Right atrium auricular region (tissue), 2 donors: ENCODE measurements at places on chromosomes 6 and 20. TPM values are rescaled to one million over a fixed set of nuclear protein-coding genes. Genes with fewer than 3 reads are reported as not detected.

Gene HLA-DMA
- 9.2 TPM for total RNA-seq

- H3K4me3 ChIP-seq: no peak overlapping the region
- H3K27ac ChIP-seq: no peak overlapping the region
- no peaks in the 10 kb centered on the region for H3K27me3 ChIP-seq
- no peaks in the 10 kb centered on the region for H3K36me3 ChIP-seq
- peaks cover 3% of the 10 kb centered on the region for H3K4me1 ChIP-seq
These were observed 4.8 kb upstream of the MRPS10 start for GRCh38 chr6:42222448-42222847.

DNA sequence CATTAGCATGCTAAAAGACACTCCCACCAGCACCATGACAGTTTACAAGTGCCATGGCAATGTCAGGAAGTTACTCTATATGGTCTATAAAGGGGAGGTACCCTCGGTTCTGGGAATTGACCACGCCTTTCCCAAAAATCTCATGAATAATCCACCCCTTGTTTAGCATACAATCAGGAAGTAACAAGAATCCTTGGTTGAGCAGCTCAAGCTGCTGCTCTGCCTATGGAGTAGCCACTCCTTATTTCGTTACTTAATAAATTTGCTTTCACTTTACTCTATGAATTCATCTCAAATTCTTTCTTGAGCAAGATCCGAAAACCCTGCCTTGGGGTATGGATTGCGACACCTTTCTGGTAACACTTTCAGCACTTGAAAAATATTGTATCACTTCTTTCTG is 243.0 kb downstream of the BMP2 start:
- H3K4me1 ChIP-seq: no peaks in the 10 kb centered on the region
- no peak for DNase-seq
- H3K27me3 ChIP-seq: no peaks in the 10 kb centered on the region
- no peak overlapping the region for H3K27ac ChIP-seq
- no peaks in the 10 kb centered on the region for H3K36me3 ChIP-seq

Gene NRN1
- total RNA-seq: 7.5 TPM

Gene CFAP61
- total RNA-seq: 1.9 TPM

DNA sequence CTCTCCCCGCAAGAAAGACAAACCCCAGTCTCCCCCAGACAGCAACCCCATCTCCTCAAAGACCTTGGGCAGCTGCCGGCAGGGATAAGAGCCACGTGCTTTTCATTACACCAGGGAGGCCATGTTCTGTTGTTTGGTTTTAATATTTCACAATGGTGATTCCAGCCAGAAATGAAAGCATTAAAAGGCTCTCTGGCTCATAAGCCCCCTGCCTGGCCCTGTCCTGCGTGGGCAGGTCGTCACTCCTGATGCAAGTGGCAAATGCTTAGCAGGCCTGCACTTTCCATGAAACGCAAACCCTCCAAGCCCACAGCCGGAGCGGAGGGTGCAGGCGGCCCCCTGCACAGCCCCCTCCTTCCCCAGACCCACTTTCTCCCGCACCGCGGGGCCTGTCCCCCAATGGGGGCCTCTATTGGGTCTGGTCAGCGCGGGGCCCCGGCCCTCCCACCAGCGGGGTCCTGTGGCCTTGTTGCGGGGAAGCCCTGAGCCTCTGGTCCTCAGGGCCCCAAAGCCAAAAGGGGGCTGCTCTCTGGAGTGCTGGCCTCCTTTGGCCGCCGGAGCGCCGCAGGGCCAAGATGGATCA is 77.2 kb downstream of the TMEM242 start:
- H3K27me3 ChIP-seq: no peaks in the 10 kb centered on the region
- no peaks in the 10 kb centered on the region for H3K4me1 ChIP-seq
- no peak overlapping the region for H3K4me3 ChIP-seq
- no peak for DNase-seq
- H3K36me3 ChIP-seq: no peaks in the 10 kb centered on the region
- H3K27ac ChIP-seq: no peak overlapping the region

DNA sequence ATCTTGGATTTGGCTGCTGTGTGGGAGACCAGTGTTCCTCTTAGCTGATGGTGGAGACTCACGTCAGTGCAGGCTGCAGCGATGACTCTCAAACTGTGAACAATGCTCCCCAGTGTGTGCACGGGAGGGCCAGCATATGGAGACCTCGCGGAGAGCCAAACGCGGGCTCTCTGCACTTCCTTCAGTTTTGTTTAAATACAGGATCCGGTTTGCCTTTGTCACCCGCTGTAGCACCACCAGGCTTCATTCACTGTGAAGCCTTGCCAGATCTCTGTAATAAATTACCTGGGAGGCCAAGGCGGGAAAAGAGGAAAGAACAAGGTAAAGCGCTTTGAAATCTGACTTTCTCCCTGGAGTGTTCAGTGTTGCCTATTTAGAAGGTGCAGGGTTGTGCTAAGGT is 30.7 kb upstream of the TMEM14A start:
- H3K4me1 ChIP-seq: peaks cover 7% of the 10 kb centered on the region
- H3K27ac ChIP-seq: no peak overlapping the region
- H3K4me3 ChIP-seq: no peak overlapping the region
- DNase-seq: no peak

- H3K4me3 ChIP-seq: no peak overlapping the region
- no peaks in the 10 kb centered on the region for H3K27me3 ChIP-seq
- H3K36me3 ChIP-seq: no peaks in the 10 kb centered on the region
These were observed 205.9 kb downstream of the ZMYND8 start for GRCh38 chr20:47150403-47151152.

- H3K36me3 ChIP-seq: no peaks in the 10 kb centered on the region
- H3K4me3 ChIP-seq: no peak overlapping the region
- peak; percentile 85 for DNase-seq
- no peaks in the 10 kb centered on the region for H3K27me3 ChIP-seq
- H3K27ac ChIP-seq: peak overlapping the region; percentile 62
- no peaks in the 10 kb centered on the region for H3K4me1 ChIP-seq
These were observed 25.1 kb downstream of the NEDD9 start for GRCh38 chr6:11207199-11207968.

DNA sequence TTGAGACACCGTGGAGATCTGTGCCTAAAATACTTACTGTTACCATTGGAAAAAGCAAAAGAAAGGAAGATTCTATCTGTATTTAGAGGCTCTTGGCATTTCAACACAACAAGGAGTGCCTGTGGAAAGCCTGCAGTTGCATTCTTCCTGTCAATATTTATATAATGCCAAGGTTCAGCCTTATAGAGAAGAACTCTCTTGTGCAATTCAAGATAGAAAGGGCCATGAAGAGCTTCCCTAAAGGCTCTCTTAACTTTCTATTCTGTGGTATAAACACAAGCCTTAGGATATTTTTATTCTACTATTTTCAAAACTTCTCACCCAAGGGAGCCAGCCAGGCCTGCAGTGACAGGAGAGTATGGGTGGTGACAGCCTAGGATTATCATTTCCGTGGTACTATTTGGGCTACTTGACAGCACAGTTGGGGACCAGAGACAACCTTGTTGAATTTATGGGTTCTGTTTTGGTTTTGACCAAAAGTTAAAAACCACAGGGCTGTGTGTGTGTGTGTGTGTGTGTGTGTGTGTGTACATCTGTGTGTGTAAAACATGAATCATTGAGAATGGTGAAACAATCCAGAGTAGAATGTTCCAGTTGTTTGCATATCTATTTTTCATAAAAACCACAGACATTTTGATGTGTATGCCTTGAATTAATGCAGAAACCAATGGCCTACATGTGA is 700.9 kb upstream of the SLC35B3 start:
- no peak overlapping the region for H3K27ac ChIP-seq
- no peaks in the 10 kb centered on the region for H3K4me1 ChIP-seq
- no peak for DNase-seq
- H3K27me3 ChIP-seq: no peaks in the 10 kb centered on the region
- H3K4me3 ChIP-seq: no peak overlapping the region

- H3K27me3 ChIP-seq: no peaks in the 10 kb centered on the region
- H3K36me3 ChIP-seq: no peaks in the 10 kb centered on the region
- H3K4me3 ChIP-seq: peak overlapping the region; percentile 38
- peak overlapping the region; percentile 11 for H3K27ac ChIP-seq
These were observed 120.8 kb downstream of the OR2B2 start for GRCh38 chr6:27791182-27791943.

- no peak overlapping the region for H3K27ac ChIP-seq
- no peaks in the 10 kb centered on the region for H3K4me1 ChIP-seq
- no peaks in the 10 kb centered on the region for H3K36me3 ChIP-seq
- no peak for DNase-seq
These were observed 171.6 kb downstream of the ARID1B start for GRCh38 chr6:156948807-156949206.

DNA sequence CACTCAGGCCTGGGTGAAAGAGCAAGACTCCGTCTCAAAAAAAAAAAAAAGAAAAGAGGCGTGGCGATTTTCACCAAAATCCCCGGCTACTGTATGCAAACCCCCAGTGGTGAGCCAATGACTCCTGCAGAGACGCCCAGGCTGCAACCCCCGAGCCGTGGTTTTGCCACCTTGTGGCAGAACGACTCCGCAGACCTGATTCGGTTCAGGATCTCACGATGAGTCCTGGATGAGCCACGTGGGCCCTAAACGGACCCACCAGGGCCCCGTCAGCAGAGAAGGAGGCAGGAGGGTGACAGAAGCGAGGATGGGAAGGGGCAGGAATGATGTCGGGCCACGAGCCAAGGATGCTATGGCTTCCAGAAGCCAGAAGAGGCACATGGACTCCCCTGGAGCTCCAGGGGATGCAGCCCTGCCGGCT is 42.5 kb downstream of the SLC2A4RG start:
- no peak for DNase-seq
- H3K27ac ChIP-seq: no peak overlapping the region
- H3K4me3 ChIP-seq: no peak overlapping the region
- H3K36me3 ChIP-seq: no peaks in the 10 kb centered on the region

Gene BPIFA1
- not detected for total RNA-seq

- DNase-seq: no peak
- H3K36me3 ChIP-seq: no peaks in the 10 kb centered on the region
- H3K27ac ChIP-seq: peak overlapping the region; percentile 89
- H3K4me3 ChIP-seq: peak overlapping the region; percentile 80
- H3K4me1 ChIP-seq: peaks cover 31% of the 10 kb centered on the region
These were observed 371 bp downstream of the HMGN4 start for GRCh38 chr6:26538572-26538902.

DNA sequence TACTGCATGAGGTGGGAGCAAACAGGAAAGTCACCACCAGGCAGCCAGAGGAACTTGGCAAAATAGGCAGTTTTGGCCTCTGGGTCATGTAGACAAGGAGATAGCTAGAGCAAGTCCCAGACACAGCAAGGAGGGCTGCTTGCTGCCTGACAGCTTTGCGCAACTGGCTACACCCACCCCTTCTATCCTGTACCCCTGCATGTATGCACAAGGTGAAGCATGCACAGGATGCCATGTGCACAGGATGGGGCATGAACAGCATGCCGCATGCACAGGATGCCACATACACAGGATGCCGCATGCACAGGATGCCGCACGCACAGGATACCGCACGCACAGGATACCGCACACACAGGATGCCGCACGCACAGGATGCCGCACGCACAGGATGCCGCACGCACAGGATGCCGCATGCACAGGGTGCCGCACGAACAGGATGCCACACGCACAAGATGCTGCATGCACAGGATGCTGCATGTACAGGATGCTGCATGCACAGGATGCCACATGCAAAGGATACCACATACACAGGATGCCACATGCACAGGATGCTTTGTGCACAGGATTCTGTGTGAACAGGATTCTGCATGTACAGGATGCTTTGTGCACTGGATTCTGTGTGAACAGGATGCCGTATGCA is 104.9 kb upstream of the IYD start:
- no peak overlapping the region for H3K4me3 ChIP-seq
- H3K27ac ChIP-seq: no peak overlapping the region
- no peak for DNase-seq
